ENCODE measurements at places on chromosomes 12 and 14.

GRCh38 chr12:88854260-88854659, 274.0 kb upstream of the KITLG start:
- DNase-seq, result no peak

DNA sequence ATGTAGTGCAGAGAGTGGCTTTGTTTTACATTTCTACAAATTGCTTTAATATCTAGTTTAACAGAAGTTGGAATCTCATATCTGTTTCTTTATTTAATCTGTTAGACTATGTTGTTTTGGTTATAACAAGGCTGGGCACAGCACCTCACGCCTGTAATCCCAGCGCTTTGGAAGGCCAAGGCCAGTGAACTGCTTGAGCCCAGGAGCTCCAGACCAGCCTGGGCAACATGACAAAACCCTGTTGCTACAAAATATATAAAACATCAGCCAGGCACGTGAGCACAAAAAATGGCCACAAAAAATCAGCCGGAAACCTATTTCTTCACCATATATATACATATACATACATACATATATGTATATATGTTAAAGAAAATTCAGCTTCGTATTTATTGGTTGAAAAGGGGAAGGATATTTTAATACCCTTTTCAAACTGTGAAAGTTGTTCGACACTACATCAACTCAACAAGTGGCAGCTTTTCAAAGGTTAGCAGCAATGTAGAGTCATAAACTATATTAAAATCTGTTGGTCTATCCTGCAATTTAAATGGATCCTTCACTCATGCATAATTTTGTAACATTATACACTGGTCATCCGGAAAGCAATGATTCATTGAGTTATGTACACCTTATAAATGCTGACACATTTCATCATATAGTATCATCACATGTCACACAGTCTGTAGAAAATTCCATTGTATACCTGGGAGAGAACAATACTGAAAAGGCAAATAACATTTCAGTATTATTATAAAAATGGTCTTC, 7.1 kb downstream of the NR2C1 start:
- DNase-seq, result no peak

GRCh38 chr12:104964167-104964855, 6.2 kb upstream of the SLC41A2 start:
- DNase-seq, result no peak

DNA sequence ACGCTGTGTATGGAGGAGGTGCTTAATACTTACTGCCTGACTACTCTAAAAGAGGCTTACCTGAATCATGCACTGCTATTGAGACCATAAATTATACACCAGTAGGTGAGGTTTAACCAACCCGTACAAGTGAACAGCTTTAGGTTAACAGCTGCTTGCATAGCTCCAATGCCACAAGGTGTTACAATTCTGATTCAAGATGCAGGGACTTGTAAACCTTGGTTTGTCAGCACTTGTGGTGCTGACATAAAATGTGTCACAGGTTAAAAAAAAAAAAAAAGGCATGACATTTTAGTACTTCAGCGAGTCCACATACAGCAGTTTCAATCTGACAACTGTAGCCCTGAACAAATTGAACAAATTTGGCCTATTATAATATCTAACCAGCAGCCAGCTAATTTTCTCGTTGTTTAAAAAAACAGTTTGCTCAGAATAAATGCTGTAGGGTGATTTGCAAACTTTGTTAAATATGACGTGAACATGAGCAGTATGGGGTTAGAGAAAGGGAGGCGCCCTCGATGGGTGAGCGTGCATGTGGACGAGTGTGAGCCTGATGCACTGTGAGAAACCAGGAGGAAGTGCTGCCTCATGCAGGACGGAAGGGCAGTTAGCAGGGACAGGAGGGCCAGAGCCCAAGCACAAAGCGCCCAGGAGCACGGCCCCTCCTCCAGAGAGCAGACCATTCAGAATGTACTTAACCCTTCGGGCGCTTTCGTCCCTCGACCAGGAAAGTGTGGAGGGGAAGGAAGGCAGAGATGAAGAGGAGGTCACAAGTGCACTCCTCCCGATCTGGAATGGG, 44.7 kb downstream of the TCHP start:
- no peak for DNase-seq

GRCh38 chr12:75760573-75761294, 249.3 kb upstream of the KRR1 start:
- no peak for DNase-seq

DNA sequence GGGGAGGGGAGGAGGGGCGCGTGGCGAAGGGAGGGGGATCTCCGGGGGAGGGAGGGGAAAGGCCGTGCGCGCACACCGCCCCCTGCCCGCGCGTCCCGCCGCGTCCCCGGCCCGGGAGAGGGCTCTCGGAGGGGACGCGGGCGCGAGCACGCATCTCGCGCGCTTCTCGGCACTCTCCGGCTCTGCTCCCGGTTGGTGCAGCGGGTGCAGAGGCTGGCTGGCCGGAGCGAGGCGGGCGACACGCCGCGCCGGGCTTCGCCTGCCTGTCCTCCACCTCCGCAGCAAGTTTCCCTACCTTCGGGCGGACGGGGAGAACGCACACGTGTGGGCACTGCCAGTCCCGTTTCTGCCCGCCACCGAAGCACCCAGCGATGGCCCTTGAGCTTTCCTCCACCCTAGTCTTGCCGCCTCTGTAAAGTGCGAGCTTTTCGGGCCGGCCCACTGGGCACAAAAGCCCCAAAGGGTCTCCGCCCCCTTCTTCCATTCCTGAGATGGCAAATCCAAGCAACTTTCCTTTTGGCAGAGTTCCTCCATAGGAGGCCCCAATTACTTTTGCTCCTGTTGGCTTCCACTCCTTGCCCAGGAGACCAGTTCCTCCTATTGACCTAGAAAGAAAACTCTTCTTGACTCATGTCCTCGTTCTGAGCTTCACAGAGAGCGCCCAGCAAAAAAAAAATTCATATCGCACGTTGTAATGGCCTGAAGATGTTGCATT, 363 bp upstream of the CSAD start:
- DNase-seq, result peak; percentile 88

- no peak for DNase-seq
These were observed 1702.6 kb upstream of the FLRT2 start for GRCh38 chr14:83827383-83827782.

DNA sequence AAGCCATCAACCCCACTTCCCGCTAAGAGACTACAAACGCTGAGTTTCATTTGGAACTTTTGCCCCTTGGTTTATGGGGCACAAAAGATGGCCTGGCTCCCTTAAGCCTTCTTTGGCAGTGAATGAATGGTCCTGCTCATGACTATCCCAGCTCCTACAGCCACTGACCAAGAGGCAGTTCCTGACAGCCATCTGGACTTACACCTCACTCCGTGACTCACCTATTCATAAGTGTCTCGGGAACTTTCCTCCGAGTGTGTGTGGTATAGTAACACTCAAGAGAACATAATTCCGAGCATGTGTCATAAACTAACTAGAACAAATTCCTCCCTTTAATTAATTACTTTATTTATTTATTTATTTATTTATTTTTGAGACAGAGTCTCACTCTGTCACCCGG, 51.9 kb upstream of the NUDT4 start:
- no peak for DNase-seq

DNA sequence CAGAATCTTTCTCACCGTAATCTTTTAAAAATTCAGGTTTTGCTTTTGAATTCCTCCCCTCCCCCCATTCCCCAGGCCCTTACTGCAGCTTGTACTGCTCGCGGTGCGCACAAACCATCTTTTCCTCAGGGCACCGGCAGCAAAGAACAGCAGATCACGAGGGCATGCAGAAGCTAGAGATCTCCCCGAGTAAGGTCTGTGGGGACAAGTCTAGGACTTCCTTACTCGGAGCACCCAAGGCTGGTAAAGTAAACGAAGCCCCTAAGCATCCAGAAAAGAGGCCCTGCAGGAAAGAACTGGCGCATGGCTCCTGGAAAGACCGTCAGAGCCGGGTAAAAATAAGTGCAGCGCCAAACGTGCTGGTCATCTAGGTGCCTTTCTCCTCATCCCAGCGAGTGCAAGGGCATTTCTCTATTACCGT, 727 bp downstream of the LDHB start:
- DNase-seq, result peak; percentile 66

DNA sequence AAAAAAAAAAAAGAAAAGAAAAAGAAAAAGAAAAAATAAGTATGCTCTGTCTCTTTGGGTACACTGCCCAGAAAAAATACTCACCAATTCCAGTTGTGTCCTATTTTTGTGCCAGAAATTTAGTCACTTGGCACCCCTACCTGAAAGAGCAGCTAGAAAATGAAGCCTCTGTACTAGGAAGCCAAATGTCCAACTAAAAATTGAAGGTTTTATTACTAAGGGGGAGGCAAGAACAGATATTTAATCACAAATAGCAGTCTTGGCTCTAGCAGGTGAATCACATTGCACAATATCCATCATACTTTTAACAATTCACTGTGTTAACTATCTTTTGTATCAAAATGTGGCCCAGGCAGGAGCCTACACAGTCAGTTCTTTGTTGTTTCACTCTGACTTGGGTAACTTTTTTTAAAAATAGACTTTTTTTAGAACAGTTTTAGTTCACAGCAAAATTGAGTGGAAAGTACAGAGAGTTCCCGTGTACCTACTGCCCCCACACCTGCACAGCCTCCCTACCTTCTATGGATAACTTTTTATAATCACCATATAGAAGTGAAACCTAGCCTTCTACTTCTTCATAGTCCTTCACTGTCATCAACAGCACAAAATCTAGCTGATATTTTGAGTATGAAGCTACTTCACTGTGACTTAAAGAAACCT, 87.1 kb upstream of the ATF7IP start:
- no peak for DNase-seq

All from activated CD8-positive, alpha-beta memory T cell treated with anti-CD3 and anti-CD28 coated beads, Interleukin-2, amount 50 U/mL, for 48 hours (primary cell).